ENCODE measurements at places on chromosomes 16 and 17.

- DNase-seq, result peak; percentile 99
These were observed 324.7 kb downstream of the SEC14L1 start for GRCh38 chr17:77465358-77466041.

DNA sequence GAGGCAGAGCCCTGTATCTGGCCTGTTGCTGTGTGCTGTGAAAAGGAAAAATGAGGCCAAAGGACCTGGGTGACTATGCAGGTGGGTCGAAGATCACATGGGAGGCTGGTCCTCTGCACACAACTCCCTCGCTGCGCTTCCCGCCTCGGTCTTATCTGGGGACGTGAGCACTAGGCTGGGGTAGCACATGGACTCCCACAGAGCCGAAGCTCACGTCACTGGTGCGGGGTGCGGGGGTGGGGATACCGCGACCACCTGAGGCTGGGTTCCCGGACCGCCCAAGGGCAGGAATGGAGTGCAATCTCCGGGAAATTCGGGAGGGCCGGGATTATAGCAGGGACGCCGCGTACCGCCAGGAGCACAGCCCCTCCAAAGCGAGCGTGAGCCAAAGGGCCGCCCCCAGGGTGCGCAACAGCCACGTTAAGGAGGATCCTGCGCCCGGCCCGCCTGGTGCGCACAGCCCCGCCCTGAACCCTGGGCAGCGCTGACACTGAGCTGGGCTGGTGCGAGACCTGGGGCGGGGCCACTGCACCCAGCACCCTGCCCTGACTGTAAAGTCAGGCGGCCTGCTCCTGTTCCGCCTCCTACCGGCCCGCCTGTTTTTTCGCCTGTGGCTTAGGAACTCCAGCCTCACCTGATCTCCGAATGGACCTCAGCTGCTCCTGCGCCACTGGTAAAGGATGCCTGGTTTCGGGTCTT, 4.8 kb downstream of the MT1A start:
- DNase-seq, result peak; percentile 26

- DNase-seq, result no peak
These were observed 10.7 kb upstream of the USP10 start for GRCh38 chr16:84689111-84689510.

- no peak for DNase-seq
These were observed 1.9 kb upstream of the GAA start for GRCh38 chr17:80099291-80100034.

- no peak for DNase-seq
These were observed 173.8 kb downstream of the KCNJ2 start for GRCh38 chr17:70343114-70343513.

DNA sequence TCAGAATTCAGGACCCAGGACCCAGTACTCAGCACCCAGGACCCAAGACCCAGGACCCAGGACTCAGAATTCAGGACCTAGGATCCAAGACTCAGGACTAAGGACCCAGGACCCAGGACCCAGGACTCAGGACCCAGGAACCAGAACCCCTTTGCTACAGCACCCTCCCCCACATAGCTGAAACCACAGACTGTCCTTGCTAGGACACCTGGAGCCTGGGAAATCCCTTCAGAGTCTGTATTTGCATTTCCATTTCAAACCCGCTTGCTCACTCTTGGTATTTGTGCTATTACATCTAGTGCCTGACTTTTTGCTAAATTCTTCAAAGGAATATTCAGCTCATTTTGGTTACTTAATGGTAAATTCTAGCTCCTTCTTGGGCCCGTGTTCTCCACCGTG, 275.8 kb upstream of the MAF start:
- DNase-seq, result no peak

DNA sequence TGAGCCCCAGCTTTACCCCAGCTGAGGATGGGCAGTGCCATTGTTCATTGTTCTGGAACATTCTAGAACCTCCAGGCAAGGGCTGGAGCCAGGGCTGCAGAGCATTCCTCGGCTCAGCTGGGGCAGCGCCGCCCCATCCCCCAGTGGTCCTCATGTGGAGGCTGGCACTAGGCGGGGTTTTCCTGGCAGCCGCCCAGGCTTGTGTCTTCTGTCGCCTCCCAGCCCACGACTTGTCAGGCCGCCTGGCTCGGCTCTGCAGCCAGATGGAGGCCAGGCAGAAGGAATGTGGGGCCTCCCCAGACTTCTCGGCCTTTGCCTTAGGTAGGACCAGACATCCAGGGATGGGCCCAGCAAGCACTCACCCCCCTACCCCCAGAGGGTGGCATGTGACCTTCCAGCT, at the start of gene TMEM95:
TSS of gene TMEM95 (plus strand) at position 104 of the 400 bp plus-strand sequence. CDS start at position 153, 49 bp downstream.
- no peak for DNase-seq

GRCh38 chr17:6126768-6127167, 56.6 kb downstream of the WSCD1 start:
- no peak for DNase-seq

DNA sequence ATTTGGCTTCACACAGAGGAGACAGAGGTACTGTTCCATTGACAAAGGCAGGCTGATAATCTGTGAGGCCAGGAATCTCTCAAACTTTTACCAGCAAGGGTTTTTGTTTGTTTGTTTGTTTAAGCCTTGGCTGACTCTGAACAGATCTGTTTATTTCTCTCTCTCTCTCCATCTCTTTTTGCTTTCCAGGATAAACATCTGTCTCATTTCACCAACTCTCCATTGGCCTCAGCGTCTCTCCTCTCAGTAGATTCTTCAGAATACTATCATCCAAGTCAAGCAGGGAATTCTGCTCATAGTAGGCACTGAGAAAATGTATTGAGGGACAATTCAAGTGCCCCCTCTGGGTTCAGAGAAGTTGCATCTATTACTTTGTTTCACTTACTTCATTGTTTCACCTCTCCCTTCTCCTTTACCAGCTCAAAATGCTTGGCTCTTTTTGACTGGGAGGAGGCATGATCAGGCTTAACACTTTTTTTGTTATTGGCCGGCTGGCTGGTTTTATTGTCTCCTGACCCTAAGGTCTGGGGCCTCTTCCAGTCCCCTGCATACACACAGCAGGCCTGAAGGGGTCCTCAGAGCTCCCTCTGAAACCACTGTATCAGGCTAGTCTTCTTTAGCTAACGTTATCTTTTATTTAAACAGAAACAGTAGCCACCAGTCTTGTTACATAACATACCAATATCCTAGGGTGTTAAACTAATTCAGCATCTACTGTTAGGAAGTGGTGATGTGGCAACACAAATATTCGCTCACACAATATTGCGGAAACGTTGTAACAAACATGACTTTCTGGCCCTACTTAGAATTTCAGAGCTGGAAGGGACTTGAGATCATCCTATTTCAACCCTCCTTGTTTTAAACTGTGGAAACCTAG, 2.0 kb upstream of the YPEL2 start:
- peak; percentile 77 for DNase-seq

GRCh38 chr17:56085576-56086267, 67.6 kb upstream of the ANKFN1 start:
- peak; percentile 5 for DNase-seq

DNA sequence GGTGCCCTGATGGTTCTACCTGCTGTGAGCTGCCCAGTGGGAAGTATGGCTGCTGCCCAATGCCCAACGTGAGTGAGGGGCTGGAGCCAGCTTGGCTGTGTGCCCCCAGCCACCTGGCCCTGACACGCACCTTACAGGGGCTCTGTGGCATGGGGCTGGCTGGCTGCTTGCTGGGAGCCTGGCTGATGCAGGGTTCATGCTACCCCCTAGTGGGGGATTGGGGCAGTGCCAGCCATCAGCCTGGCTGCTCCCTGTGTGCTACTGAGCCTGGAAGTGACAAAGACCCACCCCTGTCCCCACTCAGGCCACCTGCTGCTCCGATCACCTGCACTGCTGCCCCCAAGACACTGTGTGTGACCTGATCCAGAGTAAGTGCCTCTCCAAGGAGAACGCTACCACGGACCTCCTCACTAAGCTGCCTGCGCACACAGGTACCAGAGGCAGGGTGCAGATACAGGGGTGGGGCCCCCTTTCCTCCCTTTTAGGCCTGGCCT, 5.7 kb downstream of the GRN start:
- peak; percentile 73 for DNase-seq

- no peak for DNase-seq
These were observed 5.4 kb upstream of the SLC5A10 start for GRCh38 chr17:18946536-18946935.

DNA sequence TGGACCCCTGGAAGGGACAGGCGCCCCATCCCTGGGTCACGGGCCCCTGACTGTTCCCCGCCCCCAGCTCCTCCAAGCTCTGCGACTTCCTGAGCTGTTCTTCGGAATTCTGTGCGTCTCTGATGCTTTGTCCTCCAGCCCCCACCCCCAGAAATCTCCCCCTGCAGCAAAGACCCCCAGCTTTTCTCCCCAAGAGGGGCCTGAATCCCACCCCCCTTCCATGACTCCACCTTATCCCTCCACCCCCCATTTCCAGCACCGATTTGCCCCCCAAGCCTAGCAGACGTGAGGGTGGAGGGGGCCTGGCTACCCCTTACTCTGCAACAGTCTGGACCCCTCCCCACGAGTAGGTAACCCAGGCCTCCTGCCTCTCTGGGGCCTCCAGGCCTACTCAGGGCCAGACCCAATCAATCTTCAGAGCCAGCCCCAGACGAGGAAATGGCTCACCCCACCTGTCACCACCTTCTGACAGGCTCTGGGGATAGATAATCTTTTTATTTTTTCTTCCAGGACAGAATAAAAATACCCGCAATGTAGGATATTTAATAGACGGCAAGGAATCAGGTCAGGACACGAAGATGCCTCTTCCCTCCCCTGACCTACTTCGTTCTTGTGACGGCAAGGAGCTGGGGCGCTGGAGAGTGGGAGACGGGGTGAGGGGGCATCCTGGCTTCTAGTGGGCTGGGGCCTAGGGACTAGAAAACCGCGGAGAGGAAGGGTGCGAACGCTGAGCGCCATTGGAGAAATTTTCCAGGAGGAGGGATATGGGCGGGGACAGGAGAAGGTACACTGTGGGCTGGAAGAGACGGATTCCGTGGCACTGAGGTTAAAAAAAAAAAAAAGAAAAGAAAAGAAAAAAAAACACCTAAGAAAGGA, 744 bp upstream of the PLXDC1 start:
- DNase-seq, result no peak

GRCh38 chr16:85988723-85989313, 89.9 kb downstream of the IRF8 start:
- DNase-seq, result no peak

DNA sequence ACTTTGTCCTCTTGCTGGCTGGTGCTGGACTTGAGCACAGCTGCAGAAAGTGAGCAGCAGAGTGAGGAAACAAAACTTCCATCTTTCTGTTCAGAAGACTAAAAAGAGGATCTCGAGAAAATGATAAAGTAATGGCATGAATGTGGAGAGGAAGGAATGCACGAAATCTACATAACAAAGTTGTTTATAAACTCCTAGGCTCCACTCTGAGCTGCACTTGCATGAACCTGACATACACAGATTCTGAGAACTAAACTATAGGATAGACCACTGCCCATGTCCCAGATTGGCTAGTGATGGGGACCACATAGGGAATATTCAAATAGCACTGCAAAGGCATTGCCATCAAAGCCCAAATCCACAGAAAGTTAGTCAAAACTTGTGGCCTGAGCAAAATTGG, 121.1 kb upstream of the MON1B start:
- no peak for DNase-seq

DNA sequence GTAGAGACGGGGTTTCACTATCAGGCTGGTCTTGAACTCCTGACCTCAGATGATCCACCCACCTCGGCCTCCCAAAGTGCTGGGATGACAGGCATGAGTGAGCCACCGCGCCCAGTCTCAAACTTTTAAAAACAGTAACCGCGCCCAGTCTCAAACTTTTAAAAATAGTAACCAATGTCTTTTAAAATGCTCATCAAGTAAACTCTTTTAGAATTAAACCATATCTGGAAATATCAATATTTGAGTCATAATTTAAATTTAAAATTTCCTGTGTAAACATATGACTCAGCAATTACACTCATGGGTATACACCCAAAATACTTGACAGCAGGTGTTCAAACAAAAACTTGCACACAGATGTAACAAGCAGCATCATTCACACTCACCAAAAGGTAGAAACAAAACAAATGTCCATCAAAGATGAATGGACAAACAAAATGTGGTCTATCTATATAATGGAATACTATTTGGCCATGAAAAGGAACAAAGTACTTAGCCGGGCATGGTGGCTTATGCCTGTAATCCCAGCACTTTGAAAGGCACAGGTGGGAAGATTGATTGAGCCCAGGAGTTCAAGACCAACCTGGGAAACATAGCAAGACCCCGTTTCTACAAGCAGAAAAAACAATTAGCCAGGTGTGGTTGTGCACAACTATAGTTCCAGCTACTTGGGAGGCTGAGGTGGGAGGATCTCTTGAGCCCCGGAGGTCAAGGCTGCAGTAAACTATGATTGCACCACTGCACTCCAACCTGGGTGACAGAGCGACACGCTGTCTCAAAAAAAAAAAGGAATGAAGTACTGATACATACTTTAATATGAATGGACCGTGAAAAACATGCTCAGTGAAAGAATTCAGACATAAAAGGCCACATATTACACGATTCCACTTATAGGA, 20.2 kb downstream of the ENPP7 start:
- no peak for DNase-seq

- DNase-seq, result peak; percentile 44
These were observed 27.9 kb upstream of the C16orf95 start for GRCh38 chr16:87344931-87345631.

DNA sequence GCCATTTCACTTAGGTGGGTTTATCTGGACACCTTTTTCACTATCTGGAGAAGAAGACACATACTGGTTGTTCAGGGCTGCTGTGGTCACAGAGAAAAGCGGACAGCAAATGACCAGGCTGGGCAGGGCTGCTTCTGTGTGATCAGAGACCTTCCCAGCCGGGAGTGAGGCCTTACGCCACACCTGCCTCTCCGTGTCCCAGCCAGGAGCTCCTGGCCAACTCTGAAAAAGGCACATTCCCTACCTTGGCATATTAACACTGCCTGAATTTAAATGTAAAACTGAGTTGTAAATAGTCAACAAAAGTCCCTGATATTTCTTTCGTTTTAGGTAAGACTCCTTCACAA, 9.1 kb upstream of the SOST start:
- DNase-seq, result no peak

DNA sequence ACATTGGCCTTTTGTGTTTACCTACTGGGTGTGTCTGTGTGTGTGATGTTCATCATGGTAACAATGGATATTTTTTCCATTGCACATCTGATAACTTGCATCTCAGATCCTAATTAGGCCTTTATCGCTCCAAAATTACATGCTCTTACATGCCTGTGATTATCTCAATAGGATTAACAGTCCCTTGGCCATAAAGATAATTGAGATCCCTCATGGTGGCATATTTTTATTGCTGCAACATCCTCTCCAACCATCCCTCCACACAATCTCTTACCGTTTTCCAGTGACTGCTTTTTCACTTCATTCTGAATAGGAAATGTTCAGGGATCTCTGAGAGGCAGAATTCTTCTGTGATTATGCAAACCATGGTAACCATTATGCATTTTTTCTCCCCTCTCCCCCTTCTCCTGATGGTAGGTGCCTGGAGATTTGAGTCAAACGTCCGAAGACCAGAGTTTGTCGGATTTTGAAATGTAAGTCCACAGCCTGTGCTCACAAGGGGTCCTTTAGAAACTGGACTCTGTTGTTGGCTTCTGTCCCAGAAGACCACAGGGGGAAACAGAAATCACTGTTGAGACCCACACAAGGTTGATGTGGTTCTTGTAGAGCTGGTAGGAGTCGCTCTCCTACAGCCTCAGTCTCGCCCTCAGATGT, 405.5 kb downstream of the CPPED1 start:
- DNase-seq, result no peak
